ENCODE measurements at places on chromosomes 1 and 21.
A peak's percentile ranks its signal among the peaks of the same experiment; 100 is the strongest.

GRCh38 chr21:33324291-33325221 is at the start of gene IFNAR1:
Gene IFNAR1, plus strand, starts transcription at chr21:33324970. Its CDS starts 86 bp downstream, at chr21:33325056.
- DNase-seq, result peak; percentile 96

DNA sequence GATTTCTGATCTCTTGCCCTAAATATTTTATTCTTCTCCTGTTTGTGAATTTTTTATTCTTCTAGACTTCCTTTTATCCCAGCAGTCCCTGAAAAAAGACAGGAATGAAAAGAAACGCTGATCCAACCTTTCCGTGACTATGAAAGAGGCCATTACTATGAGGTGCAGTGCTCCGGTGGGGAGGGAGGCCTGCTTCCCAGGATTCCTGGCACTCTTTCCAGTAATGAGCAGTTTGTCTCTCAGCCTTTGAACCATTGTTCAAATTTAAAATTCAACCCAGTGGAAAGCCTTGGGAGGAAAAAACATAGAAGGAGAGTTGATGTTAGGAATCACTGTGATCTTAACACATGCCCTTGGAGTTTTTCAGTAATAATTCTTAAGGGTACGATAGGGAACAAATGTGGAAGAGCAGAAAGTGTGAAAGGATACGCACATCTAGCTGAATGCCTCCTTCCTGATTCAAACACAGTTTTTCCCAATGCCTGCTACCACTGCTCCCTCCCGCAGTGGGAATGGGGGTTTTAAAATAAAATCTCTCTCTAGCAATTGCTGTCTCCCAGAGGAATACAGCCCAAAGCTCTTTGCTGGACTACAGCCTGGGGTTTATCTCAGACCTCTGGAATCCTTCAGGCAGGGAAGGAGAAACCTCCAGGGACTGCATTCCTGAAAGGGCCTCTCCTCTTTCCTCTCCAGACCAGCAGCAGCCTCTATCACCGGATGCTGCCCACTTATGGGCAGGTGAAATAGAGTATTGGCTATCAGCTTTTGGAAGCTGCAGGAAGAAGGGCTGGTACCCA is 6.1 kb downstream of the IER5 start:
- DNase-seq, result no peak

DNA sequence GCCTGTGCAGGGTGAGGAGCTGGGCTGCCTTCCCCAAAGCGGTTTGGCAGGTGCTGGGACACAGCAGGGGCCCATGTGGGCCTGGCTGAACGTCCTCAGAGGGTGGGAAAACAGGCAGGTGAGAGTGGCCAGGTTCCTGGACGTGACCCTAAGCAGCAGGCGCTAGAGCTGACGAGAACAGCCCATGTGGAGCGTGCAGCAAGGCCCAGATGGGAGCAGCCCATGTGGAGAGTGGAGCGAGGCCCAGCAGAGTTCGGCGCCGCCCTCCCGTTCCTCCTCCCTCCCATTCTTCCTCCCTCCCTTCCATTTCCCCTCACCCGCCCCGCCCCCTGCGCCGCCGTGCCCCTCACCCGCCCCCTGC is 314.4 kb upstream of the VAMP3 start:
- no peak for DNase-seq

GRCh38 chr1:15272009-15272781 is 25.2 kb downstream of the FHAD1 start:
- DNase-seq, result peak; percentile 78

GRCh38 chr1:10799726-10800125 is 3.3 kb upstream of the CASZ1 start:
- DNase-seq, result no peak

DNA sequence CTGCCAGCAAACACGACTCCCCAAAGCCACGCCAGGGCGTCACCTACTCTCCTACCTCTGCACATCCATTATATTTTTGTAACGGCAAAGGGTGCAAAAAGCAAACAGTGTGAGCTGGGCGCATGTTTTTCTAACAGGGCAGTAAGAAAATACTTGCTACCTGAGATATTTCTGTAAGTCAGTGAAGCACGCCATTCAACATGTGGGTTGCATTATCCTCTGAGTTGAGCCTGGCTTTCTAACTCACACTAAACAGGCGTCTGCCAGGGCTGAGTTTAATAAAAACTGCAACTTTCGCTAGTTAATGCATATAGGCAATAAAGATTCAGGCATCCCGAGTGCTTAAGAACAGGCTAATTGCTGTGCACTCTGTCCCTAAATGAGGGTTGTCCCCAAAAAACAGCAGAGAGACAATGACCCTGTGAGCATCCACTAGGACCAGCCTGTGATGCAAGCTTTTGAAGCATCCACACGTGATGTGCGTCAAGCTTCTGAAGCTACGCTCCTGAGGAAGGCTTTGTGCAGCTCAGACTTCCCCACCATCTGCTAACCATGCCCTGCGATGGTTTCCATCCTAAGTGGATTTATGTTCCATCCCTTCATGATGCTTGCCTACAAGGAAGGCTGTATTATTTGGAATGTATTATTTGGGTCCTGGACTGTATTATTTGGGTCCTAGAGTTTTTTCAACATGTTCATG is 70.0 kb upstream of the SIM2 start:
- no peak for DNase-seq

GRCh38 chr1:32405672-32406467 is 11.6 kb upstream of the BSDC1 start:
- no peak for DNase-seq

DNA sequence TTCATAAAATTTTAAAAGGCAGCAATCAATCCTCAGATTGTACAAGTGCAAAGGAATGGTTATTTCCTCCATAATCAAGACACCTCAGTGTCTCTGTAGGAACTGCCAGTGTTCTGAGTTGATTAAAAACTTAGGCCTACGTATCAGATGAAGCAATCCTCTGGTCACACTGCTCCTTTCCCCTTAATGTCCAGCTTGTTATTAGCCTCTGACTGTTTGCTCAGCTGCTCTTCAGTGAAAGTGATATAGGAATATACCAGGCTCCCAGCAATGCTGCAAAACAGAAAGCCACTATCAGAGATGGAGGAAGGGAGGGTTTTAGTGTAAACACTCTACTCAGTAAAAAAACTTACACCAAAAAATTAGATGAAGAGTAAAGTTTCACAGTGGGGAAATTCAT is 49.8 kb downstream of the SLC35D1 start:
- no peak for DNase-seq

GRCh38 chr1:154998818-154999570 is 3.6 kb upstream of the ZBTB7B start:
- peak; percentile 86 for DNase-seq
